ENCODE measurements at places on chromosomes 2 and 18. TPM values are rescaled to one million over a fixed set of nuclear protein-coding genes. Genes with fewer than 3 reads are reported as not detected.
A peak's percentile ranks its signal among the peaks of the same experiment; 100 is the strongest.

The RNF152 gene
- 3.2 TPM for polyA plus RNA-seq

The ADRA2B gene
- polyA plus RNA-seq: 0.84 TPM

DNA sequence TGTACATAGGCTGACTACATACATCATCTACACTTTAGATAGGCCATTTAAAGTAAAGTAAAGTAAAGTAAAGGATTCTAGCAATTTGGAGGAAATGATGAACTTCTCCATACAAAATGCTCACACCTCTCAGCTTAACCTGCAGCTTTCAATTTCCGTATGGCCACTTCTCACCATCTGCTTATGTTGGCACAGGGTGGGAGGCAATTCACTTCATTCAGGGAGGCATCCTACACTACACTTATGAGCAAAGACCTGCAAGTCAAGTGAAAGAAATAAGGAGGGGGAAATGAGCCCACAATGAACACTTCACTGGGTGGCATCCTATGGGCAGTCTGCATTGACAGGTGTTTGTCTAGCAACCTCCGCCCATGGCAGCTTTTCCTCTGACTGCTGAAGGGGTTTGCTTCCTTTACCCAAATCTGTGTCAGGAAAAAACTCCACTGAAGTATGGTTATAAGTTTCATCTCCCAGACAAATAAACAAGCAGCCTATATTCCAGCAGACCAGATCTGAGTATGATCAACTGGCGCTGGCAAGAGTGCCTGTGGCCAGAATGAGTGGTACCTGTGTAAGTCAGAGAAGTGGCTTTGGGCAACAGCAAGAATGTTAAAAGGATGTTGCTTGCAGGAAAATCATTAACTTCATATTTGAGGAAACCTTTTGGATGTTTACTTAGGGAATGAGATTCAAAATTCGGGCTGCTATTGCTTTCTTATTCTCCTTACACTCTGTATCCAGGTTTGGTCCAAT lies 449.1 kb downstream of the TGIF1 start:
- DNase-seq: no peak

GRCh38 chr18:56089612-56090258 lies 501.7 kb upstream of the TCF4 start:
- DNase-seq: no peak

- DNase-seq: no peak
These were observed 550.3 kb upstream of the LRRTM1 start for GRCh38 chr2:80854831-80855230.

The ALLC gene
- polyA plus RNA-seq: not detected

DNA sequence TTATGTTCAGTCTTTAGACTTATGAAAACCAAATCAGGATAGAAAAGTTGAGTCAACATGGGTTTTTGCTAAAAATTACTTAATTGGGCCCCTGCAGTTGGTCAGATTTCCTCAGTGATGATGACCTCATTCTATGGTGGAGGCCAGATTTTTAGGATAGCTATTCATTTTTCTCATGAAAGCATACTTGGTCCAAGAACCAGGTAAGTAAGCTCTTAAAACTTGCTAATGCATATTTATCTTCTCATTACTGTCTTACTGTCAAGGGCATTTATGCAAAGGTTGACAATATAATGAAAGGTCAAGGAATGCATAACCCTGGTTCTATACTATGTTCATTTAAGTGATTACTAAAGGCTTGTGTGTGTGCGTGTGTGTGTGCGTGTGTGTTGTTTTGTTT lies 650.6 kb downstream of the SATB2 start:
- DNase-seq: no peak

- no peak for DNase-seq
These were observed 54.2 kb upstream of the POMC start for GRCh38 chr2:25222477-25223121.

- DNase-seq: no peak
These were observed 259.3 kb upstream of the NT5C1B start for GRCh38 chr2:18848646-18849045.

- DNase-seq: no peak
These were observed 173.6 kb downstream of the GALR1 start for GRCh38 chr18:77422974-77423867.

The EFHD1 gene
- polyA plus RNA-seq: 1.7 TPM

The CNDP1 gene
- 0.27 TPM for polyA plus RNA-seq

DNA sequence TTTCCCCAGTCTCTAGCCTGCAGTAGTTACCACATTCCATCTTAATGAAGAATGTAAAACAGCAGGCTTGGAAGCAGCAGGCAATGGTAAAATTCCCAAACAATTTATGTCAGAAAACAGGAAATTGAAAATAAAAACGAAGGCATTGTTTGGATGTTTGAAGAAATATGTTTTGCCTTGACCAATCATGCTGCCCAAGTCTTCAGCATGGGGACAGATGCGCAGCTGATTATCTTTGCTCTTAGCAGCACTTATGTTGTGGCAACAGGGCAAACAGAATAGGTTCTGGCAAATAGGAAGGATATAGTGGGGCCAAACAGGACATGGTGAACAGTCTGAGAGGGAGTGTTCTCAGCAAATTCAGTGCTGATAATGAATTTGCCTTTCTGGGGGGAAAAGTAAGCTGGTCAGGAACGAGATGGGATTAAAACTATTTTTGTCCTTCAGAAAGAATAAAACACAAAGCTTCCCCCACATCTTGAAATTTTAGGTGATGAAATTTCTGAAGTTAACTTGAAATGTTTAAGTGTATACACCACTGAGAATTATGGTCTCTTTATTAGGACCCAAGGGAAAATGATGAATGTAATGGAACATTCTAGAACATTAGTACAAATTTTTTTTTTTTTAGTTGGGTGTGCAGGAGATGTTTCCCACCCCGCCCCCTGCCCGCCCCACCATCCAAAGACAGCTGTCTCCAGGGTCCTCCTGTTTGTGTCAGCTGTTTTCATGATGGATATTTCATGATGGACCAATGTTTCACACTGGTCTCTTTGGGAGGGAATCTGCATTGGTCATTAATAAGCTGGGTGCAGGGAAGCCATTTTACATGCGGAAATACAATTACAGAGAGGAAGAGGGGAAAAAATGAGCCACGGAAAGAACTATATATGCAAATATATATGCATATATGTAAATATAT lies 239.5 kb upstream of the REV1 start:
- DNase-seq: peak; percentile 22

The CRYBA2 gene
- 13.3 TPM for polyA plus RNA-seq

DNA sequence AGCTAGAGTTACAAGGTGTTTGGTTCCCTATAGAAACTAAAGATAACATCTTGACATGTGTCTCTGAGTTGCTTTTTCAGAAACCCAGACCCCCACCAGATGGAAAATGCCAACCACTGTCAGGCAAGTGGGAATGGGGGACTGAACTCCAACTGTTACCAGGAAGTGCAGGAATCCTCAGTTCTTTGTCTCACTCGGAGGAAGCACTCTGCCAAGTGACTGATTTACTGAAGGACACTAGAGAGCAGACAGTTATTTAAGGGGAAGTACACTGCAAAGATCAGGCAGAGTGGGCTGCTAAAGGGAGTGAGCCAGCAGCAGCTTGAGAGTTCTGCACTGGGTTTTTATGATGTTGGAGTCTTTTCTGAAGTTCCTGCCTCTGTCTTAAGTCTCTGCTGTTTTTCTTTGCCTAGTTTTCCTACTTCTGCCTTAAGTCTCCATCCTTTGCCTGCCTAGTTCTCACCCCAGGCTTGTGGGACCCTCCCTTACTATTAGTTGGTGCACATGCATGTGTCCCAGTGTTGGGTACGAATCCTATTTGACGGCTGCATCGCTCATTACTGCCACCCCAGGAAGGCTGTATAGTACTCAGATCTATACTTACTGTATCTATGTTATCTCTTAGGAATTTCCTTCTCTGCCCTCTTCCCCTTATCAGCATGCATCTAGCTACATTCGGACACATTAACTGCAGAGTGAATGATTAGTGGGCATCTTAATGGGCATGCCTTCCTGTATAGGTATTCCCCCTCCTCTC lies 97.1 kb downstream of the TEX51 start:
- peak; percentile 49 for DNase-seq

The TNS1 gene
- 26.8 TPM for polyA plus RNA-seq

GRCh38 chr2:187438455-187438854 lies 9.6 kb downstream of the CALCRL start:
- no peak for DNase-seq

The CNGA3 gene
- 2.3 TPM for polyA plus RNA-seq

DNA sequence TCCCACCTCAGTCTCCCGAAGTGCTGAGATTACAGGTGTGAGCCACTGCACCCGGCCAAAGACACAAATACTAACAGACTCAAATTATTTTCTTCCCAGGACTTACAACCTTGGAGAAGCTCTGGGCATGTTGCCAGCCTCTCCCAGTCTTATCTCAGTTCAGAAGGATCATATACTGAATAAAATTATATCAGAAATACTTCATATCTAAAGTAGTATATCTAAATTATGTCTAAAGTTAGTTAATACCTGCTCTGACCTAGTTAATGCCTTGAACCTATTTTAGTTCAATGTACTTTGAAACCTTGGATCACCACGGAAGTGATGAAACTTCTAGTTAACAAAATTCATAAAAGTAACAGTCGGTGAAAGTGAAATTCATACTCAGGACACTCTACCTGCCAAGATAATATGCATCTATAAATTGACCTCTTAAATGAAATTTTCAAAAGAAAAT lies 34.4 kb upstream of the CYBRD1 start:
- peak; percentile 78 for DNase-seq

DNA sequence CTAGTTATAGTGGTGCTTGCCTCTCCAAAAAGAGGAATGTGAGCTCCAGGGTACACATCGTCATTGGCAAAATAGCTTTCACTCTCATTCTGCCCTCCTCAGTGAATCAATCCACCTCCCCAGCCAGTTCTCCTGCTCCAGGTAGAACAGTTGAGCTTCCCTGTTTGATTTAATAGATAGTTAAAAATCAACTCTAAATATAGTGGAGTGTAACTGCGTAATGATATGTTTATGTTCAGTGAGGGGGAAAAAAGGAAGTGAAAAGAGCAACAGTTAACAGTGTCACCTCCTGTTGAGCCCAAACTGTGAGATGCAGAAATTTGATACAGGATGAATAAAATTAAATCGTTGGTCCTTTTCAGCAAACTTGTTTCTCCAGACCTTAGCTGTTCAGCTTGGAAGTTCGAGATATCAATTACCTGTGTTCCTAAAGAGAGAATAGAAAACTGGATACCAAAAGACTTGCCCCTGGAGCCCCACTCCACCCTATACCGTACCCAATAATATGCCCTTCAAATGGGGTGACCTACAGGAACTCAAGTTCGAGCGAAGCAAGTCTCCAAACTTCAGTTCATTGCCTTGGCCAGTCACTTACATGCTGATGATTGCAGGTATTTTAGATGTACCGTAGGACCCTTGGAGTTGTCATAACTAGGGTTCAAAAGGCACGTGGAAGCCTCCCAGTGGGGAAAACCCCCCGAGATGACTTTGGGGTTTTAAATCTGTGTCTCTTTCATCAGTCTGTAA lies 708.4 kb downstream of the RNF144A start:
- DNase-seq: no peak

- DNase-seq: no peak
These were observed 27.3 kb upstream of the TMX3 start for GRCh38 chr18:68742206-68742605.

DNA sequence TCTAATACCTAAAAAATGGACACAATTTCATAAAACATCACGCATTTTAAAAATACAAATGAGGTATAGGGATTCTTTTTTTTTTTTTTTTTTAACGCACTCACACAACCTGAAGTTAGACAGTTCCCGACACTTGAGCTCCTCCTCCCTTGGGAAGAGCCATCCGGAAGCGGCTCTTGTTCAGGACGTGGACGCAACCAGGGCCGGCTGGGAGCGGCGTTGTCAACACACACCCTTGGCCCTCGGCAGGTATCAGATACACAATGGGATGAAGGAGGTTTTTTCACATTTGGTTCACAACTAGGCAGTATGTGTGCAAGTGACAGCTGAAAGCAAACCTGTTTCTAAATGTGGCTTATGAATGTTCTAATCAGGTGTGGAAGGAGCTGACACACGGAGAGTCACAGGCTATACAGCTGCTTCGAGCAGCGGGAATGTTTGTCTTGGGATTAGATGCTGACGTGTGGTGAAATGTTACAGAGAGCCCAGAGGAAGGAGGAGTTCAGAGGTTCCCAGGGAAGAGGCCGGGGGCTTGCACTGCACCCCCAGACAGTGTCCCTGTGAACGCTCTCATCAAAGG lies 111.1 kb downstream of the PXDN start:
- DNase-seq: no peak

DNA sequence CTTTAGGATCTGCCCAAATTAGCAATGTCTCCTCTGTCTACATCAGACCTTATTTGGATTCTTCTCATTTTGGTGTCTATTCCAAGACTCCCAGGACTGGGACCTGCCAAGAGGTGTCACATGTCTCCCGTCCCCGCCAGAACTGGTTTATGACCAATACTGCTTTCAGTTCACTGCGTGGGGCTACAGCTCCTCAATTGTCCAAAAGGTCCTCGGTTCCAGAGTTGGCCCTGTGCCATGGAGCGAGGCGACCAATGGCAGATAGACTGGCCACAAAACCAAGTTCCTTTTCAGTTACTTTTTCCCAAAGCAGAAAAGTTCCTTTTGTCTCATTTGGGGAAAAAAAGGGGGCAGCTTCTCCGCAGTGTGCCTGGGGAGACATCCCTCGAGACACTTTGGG lies 144.1 kb upstream of the ZNF236 start:
- DNase-seq: no peak

The DNAH6 gene
- 1.6 TPM for polyA plus RNA-seq

The KCNIP3 gene
- 2.1 TPM for polyA plus RNA-seq

DNA sequence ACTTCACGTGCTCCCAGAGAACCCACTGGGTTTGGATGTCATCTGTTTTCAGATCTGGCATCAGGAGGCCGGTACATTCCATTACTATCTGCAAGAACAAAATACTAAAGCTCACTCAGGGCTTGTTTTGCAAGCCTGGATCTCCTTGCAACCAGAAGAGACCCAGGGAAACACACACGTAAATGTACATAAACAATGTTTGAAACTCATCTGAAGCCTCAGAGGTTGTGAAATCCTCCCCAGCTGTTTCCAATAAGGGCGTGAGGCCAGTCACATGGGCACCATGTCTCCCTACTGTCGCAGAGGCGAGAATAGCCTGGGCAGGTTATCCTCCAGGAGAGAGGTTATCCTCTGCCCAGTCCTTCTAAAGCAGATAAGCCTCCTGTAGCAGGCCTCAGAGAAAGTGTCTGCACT lies 186.9 kb downstream of the GFPT1 start:
- DNase-seq: no peak

The ABCA12 gene
- 0.06 TPM for polyA plus RNA-seq

- no peak for DNase-seq
These were observed 382.6 kb upstream of the CDH2 start for GRCh38 chr18:28559511-28559910.

The ABCB11 gene
- polyA plus RNA-seq: 5.3 TPM

The MOGAT1 gene
- polyA plus RNA-seq: not detected
